ENCODE measurements at places on chromosomes 16 and 17. TPM values are rescaled to one million over a fixed set of nuclear protein-coding genes. Genes with fewer than 3 reads are reported as not detected.
A peak's percentile ranks its signal among the peaks of the same experiment; 100 is the strongest.

PLXDC1 gene
- 3.5 TPM for polyA plus RNA-seq

DNA sequence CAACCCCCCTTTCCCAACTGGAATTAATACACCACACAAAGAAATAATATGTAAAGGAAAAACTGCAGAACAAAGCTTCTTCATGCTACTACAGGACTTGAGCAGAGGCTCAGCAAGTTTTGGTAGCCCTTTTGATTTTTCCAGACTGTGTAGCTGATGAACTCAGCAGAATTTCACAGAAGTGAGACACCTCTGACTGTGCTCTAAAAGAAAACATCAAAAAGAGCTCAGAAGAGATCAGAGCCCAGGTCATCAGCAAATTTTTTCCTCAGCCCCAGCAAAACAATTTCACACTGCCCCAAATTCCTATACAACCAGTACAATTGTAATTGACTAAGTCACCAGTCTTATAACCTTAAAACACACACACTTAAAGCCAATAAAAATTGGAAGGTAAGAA lies 38.0 kb downstream of the TTC19 start:
- no peak for DNase-seq

DNA sequence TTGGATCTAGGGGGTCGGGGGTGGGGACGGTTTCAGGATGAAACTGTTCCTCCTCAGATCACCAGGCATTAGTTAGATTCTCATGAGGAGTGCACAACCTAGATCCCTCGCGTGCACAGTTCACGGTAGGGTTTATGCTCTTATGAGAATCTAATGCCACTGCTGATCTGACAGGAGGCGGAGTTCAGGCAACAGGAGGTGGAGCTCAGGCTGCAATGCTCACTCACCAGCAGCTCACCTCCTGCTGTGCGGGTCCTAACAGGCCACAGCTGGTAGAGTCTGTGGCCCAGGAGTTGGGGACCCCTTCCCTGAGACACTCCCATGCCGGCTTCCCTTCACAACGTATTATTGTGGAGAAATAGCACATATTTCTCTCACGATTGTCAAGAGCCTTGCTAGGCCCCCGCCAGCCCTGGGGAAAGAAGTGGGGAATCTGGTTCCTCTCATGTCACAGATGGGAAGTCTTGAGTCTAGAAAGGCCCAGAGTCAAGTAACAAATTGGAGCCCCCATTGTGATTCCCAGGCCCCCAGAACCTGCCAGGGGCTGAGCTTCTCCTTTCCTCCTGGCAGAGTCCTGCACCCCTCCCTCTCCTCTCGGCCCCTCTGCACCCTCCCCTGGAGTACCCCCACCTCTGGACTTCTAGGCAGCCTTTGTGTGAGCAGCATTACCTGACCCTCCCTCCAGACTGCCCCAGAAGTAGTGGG lies 6.1 kb upstream of the KRT14 start:
- no peak for DNase-seq

- DNase-seq, result peak; percentile 76
Observed at GRCh38 chr17:28841901-28842281, 699 bp downstream of the FAM222B start.

GRCh38 chr17:30376621-30377452 lies 1.9 kb upstream of the CPD start:
- DNase-seq, result no peak

Data from small intestine (tissue), 16 donors.